AG04449 (cell line): ENCODE measurements at places on chromosomes 5 and 9.

- no peak for DNase-seq
Observed at GRCh38 chr9:114437401-114437893, 49.7 kb upstream of the AKNA start.

GRCh38 chr5:95731571-95732554 is 727 bp downstream of the RHOBTB3 start:
- DNase-seq, result no peak

DNA sequence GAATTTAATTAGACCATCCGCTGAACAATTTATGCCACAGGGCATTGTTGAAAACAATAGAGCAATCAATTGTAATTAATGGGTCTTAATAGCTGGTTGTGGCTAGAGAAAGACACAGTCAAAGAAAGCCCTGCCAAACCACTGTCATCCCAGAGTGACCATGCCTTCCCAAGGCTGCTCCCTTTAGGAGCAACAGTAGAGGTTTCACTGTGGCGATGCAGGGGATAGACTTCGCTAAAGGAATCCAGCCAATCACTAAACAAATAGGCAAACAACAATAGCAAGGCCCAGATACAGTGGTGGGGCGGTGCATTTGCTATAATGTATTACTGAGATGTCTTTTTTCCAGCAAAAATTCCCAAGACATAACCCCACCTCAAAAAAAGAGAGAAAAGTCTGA is 87.8 kb upstream of the SLC27A6 start:
- DNase-seq, result no peak

DNA sequence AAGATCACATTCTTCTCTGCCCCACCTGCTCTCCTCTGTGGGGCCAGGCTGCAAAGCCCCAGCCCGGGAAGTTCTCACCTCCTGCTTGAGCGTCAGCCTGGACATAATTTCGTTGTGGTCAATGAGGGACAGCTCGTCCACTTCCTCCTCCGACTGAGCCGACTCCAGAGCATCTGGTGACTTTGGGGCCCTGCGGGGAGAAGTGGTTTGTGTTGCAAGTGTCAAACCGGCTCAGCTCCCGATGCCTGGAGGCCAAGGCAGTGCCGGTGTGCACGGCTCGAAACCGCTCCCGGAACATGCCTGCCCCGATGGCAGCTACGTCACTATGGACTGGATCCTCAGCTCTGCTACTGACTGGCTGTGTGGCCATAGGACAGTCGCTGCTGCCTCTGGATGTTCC is 52.8 kb downstream of the PRRT1B start:
- no peak for DNase-seq

DNA sequence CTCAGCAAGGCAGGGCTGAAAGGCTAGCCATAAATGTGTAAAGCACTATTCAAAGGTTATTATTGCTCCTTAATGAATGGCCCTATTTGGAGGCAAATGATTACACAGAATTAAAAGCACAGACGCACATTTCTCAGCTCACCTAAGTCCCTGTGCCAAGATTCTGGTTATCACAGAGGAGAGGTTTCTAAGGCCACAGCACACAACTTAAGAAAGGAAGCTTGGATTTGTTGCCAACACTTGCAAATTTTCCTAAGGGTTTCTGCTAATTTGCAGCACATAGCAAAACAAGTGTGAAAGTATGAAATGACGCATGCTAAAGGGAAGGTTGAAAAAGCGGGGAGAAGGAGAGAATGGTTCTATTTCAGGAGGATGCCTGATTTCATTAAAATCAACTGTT is 834.1 kb upstream of the C9orf72 start:
- DNase-seq, result no peak

DNA sequence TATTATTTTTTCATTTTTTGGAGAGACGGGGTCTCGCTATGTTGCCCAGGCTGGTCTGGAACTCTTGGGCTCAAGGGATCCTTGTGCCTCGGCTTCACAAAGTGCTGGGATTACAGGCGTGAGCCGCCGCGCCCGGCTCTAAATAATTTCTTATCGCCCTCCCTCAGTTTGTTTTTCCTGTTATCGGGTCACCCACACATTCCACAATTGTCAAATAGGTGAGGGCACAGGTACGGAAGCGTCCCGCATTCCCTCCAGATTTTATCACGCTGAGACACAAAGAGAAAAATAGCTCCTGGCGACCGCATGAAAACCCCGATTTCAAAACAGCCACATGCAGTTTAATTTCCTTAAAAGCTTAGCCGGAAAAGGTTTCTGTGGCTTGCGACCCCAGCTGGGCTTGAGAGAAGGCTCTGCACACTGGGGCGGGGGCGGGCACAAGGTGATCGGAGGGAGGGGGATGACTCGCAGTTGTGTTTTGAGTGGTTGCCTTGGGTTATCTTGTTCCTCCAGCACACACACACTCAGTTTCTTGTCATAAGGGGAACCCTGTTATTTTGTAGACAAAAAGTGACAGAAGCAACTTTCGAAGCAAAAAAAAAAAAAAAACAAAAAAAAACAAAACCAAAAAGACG is 717 bp upstream of the IQGAP2 start:
- DNase-seq, result no peak

GRCh38 chr5:36692791-36693763 is 86.7 kb downstream of the SLC1A3 start:
- no peak for DNase-seq

DNA sequence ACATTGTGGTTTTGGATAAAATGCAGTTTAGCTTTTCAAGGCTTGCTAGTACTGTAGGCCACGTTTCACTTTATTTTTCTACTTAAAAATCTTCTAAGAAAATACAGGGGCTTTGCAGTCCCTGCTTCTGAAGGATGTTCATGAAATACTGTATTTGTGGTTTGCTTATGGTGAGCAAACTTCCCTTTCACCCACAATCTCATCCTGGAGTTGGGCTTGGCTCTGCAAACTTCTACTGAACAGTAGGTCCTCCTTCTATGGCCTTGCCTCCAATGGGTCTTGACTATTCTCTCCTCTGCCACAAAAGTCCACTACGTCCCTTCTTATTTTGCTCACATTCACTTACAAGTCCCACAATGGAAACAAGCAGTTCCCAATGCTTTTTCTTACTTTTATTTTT is 502.7 kb upstream of the KLF4 start:
- DNase-seq, result no peak

GRCh38 chr5:123180676-123181393 is 91.8 kb downstream of the PRDM6 start:
- no peak for DNase-seq

DNA sequence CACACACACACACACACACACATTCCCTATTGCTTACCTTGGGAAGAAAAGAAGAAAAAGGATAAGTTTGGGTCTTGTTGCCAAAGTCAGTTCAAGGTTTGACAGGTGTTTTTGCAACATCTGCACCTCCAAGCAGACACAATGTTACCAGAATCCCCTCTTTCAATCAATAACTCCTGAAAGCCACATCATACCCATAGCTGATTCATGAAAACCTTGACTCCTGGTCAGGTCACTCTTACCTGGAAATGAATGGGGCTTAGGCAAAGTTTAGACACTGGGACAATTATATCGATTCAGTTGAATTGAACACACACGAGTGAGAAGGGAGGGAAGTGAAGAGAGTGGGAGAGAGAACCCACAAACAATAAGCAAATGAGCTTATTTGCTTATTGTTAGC is 27.0 kb downstream of the IL9 start:
- no peak for DNase-seq

DNA sequence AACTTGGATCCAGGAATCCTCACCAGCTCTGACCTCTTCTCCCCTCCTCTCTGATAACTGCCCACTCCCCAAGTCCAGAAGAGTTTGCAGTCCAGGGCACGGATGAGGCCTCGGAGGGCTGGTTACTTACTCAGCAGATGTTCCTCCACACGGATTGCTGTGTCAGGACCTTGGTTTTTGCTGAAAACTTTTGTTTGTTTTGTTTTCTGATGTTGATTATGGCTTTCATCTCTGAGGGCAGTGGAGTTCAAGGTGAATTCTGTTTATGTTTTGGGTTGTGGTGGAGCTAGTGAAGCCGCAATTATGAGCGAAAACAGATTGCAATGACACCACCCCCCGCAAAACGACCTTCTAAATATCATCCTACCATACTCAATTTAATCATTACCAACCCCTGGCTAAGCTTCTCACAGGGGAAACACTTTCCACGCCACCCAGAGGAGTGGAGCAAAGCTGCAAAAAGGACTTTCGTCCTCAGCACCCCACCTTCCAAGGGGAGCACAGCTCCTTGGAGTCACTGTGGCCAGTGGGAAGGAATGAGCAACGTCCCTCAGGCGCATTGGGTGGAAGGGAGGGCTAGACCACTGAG is 92.7 kb upstream of the SAP30L start:
- DNase-seq, result no peak

- DNase-seq, result no peak
Observed at GRCh38 chr5:68304421-68305052, 89.0 kb downstream of the PIK3R1 start.

DNA sequence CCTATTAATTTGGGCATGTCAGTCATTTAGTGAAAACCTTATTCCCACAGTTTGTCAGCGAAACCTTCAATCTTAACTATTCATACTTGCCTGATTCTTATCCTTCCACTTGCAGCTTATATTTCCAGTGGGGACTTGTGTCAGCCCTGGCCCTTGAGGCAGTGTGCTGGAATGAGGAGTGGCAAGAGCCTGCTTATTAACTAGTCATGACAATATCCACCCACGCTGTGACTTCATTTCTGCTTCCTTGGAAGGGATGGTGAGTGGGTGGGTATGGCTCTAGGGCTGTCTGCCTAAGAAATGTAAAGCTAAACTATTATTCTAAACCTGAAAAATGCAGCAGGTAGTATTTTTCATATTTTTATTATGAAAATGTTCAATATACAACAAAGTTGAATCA is 34.0 kb upstream of the LURAP1L start:
- no peak for DNase-seq

- no peak for DNase-seq
Observed at GRCh38 chr5:115816226-115817081, at the start of gene CDO1. Gene CDO1 (minus strand): TSS chr5:115816659. CDS start chr5:115816397, 262 bp downstream.

GRCh38 chr5:112202694-112203093 is 216.4 kb downstream of the EPB41L4A start:
- DNase-seq, result no peak

DNA sequence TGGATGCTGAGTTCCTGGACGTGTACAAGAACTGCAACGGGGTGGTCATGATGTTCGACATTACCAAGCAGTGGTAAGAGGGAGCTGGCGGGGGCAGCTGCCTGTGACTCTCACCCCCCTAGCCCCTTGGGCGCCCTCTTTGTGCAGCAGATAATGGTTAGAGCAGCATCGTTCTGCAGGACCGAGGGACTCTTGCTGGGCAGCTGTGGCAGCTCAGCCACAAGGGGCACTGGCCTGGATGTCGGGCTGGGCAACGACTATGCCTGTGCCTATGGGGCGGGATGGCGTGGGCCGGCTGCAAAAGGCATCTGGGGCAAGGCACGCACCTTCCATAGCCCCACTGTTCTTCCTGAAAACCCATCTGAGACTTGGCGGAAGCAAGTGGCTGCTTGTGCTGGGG is 12.9 kb upstream of the AJM1 start:
- DNase-seq, result no peak

DNA sequence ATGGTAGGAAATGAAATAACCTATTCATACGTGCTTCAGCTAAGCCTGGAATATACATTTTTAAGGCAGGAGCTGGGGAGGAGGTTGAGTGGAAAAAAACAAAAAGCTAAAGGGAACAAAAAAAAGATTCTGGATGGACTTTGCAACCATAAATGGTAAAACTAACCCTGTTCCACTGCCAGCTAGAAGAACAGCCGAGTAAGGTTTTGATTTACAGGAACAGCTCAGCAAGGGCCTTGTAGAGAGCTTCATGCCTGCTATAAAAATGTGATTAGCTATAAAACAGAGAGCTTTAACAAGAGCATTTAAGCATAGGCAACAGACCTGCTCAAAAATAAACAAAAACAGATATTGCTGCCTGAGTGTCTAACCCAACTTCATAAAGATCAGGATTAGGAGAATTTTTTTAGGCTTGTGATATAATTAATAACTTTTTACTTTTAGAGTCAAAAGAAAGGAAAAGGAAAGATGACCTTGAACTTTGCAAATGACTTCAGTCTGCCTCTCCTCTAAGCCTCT is 194.8 kb downstream of the FBXL7 start:
- no peak for DNase-seq

- DNase-seq, result no peak
Observed at GRCh38 chr5:7983433-7983832, 114.5 kb downstream of the MTRR start.

GRCh38 chr9:95009459-95009858 is 283.0 kb downstream of the AOPEP start:
- DNase-seq, result no peak

GRCh38 chr5:174337276-174338184 is 292.0 kb downstream of the NSG2 start:
- DNase-seq, result no peak

GRCh38 chr9:120970244-120970643 is 43.6 kb upstream of the TRAF1 start:
- DNase-seq, result no peak

DNA sequence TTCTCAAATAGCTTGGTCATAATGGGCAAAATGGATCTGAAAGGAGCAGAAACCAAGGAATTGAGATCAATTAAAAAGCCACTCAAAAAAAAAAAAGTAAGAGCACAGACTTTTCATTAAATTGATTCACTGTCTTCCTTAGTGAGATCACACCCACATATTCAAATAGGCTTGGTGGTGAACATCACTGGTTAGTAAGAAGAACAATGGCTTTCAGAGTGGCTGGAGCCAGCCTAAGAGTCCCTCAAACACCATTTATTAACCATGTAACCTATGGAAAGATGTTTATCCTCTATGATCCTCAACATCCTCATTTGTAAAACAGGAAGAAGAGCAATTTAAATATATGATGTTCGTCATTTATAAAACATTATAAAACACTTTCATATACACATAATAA is 12.4 kb downstream of the CCDC112 start:
- DNase-seq, result no peak

DNA sequence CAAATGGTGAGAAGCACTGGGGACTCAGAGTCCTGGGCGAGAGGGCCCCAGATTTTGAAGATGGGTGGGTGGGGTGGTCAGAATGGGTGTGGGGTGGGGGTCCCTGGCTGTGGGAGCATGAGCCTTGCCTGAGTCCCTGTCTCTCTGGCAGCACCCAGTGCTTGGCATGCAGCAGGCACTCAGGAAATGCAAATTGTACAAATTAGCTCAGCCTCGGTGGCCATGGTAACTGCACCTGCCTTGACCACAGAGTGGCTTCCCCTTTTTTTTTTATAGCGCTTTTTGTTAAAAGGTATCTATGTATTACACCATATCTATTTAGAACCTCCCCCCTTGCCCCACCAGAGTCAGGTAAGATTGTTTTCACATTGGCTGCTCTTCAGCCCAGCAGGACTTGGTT is 19.2 kb upstream of the PITX1 start:
- DNase-seq, result no peak

DNA sequence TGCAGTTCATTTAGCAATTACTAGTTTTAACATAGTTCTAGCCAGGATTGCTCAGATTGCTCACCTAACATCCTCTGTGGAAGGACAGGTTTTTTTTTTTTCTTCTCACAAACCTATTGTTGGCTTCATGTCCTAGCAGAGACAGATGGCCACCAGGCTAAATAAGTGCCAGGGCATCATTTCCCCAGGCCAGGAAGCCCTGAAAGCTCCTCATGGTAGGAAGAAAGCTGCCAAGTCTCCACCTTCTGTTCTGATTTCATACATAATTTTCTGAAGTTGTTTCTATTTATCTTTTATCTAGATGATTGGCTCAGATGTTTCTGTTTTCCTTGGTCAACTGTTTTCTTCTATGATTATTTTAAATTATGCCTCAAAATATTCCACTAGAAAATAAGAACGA is 31.0 kb downstream of the EFCAB9 start:
- no peak for DNase-seq

- DNase-seq, result no peak
Observed at GRCh38 chr5:173919443-173919842, 31.3 kb downstream of the CPEB4 start.

- no peak for DNase-seq
Observed at GRCh38 chr5:313806-314376, 7.6 kb upstream of the AHRR start.
